ENCODE measurements at places on chromosomes 5 and 9. TPM values are rescaled to one million over a fixed set of nuclear protein-coding genes. Genes with fewer than 3 reads are reported as not detected.

Gene PRLR
- total RNA-seq, result 0.10 TPM

- no peak for DNase-seq
- no peaks in the 10 kb centered on the region for H3K36me3 ChIP-seq
- no peak overlapping the region for H3K27ac ChIP-seq
- no peaks in the 10 kb centered on the region for H3K4me1 ChIP-seq
- H3K4me3 ChIP-seq, result no peak overlapping the region
These were observed 297.7 kb upstream of the EFNA5 start for GRCh38 chr5:107968406-107968843.

DNA sequence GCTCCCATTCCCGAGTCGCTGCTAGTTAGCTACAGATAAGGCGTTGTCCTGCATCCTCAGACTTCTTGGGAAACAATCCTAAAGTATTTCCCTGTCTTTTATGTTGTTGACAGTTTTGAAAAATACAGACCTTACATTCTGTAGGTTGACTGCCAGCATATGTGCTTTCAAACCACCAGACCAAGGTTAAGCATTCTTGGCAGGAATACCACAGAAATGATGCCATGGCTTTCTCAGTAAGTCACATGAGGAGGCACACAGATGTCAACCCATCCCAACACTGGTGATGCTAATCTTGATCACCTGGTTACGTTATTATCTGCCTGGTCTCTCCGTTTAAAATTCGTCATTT is 871 bp downstream of the GLE1 start:
- peaks cover 23% of the 10 kb centered on the region for H3K4me1 ChIP-seq
- H3K27me3 ChIP-seq, result no peaks in the 10 kb centered on the region
- peak overlapping the region; percentile 62 for H3K27ac ChIP-seq
- peaks cover 6% of the 10 kb centered on the region for H3K36me3 ChIP-seq
- peak overlapping the region; percentile 85 for H3K4me3 ChIP-seq

Gene CATSPER3
- 1.7 TPM for total RNA-seq

GRCh38 chr5:142881784-142882126 is 111.6 kb downstream of the ARHGAP26 start:
- no peaks in the 10 kb centered on the region for H3K27me3 ChIP-seq
- no peak overlapping the region for H3K4me3 ChIP-seq
- H3K27ac ChIP-seq, result no peak overlapping the region

GRCh38 chr5:134656690-134657089 is 8.1 kb downstream of the SEC24A start:
- H3K27ac ChIP-seq, result no peak overlapping the region
- H3K4me1 ChIP-seq, result no peaks in the 10 kb centered on the region

Gene EDIL3
- 0.32 TPM for total RNA-seq

DNA sequence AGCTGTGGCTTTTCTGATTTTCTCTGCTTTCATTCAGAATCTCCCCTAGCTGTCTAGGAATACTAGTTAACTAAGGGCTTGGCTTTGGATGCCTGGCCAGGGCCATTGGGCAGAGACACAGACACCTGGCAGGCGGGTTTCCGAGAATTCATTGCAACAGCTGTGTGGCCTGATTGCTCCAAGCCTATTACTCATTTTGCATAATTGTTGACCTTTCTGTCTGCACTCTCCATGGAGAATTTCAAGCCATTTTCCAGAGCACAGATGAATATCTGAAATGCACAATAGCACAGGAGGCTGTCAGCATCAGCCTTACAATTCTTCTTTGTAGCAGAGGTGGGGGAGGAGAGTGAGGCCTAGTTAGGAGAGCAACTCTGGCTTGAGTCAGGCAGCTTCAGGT is 310.5 kb downstream of the DMAC1 start:
- DNase-seq, result no peak
- no peaks in the 10 kb centered on the region for H3K4me1 ChIP-seq
- no peak overlapping the region for H3K27ac ChIP-seq
- no peaks in the 10 kb centered on the region for H3K27me3 ChIP-seq
- no peak overlapping the region for H3K4me3 ChIP-seq
- H3K36me3 ChIP-seq, result no peaks in the 10 kb centered on the region

DNA sequence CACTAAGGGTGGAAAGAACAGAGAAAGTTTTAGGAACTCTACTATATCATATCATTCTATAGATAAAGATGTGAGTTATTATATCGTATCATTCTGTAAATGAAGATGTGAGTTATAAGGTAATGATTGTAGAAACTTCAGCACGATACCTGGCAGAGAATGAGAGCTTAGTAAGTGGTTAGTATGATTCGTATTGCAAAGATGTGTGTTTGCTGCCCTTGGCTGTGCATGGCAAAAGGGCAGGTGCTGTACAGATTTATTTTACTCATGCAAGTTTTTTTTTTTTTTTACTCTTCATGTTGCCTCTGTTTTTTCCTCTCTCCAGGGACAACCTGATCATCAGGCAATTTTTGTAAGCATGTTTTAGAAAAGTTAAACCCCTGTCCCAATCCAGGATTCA is 83.3 kb downstream of the EGFLAM start:
- H3K27me3 ChIP-seq, result peaks cover 19% of the 10 kb centered on the region
- H3K4me1 ChIP-seq, result no peaks in the 10 kb centered on the region
- H3K4me3 ChIP-seq, result no peak overlapping the region
- H3K36me3 ChIP-seq, result no peaks in the 10 kb centered on the region
- no peak for DNase-seq

GRCh38 chr5:126736141-126736540 is 40.8 kb upstream of the LMNB1 start:
- no peak overlapping the region for H3K27ac ChIP-seq
- DNase-seq, result no peak
- no peaks in the 10 kb centered on the region for H3K27me3 ChIP-seq

Data from HCT116 (cell line).